Effector memory CD8-positive, alpha-beta T cell (primary cell): ENCODE measurements at places on chromosomes 3 and 15.

DNA sequence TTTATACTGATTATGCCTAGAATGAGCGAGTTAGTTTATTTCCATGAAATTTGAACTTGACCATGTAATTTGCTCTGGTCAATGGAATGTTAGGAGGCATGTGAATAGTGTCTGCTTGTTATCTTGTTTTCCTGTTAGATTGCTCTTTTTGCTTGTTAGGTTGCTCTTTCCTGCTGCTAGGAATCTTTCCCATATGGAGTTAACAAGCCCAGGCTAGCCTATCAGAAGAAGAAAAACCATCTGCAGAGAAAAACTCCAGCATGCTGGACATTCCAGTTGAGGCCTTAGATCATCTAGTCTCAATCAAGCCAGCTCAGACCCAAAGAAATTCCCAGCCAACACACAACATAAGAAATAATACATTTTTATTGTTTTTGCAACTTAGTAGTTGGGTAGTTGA is 470.2 kb upstream of the AGTR1 start:
- no peak for DNase-seq

- DNase-seq: no peak
Measured at GRCh38 chr15:63013052-63013808, 29.3 kb upstream of the TPM1 start.

- DNase-seq: no peak
Measured at GRCh38 chr3:39644176-39644575, 165.2 kb upstream of the MYRIP start.

DNA sequence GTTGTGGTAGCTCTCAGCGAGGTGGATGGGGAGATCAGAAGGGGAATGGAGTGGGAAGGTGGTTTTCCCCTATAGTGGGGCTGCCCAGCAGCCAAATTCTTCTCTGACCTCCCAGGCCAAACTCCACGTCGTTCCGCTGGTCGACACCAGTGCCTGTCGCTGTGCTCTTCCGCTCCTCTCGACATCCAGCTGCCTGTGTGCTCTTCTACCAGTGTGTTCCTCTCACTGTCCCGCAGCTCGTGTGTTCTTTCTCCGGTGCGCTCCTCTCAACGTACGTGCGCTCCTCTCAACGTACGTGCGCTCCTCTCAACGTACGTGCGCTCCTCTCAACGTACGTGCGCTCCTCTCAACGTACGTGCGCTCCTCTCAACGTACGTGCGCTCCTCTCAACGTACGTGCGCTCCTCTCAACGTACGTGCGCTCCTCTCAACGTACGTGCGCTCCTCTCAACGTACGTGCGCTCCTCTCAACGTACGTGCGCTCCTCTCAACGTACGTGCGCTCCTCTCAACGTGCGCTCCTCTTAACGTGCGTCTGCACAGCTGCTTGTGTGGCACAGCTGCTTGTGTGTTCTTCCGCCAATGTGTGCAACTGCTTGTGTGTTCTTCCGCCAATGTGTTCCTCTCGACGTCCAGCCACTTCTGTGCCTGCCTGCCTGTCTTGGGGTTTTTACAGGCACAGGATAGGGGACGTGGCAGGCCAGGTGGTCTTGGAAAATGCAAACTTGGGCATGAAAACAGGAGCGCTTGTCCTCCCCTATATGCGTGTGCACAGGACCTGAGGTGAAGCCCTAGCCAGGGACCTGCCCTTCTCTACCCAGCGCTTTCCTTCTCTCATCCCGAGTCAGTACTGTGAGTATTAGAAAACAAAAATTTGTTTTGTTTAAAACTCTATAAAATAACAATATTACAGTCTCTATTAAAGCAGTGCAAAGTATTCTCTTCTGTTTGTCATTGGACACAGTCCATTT is 991.1 kb downstream of the GBE1 start:
- no peak for DNase-seq

DNA sequence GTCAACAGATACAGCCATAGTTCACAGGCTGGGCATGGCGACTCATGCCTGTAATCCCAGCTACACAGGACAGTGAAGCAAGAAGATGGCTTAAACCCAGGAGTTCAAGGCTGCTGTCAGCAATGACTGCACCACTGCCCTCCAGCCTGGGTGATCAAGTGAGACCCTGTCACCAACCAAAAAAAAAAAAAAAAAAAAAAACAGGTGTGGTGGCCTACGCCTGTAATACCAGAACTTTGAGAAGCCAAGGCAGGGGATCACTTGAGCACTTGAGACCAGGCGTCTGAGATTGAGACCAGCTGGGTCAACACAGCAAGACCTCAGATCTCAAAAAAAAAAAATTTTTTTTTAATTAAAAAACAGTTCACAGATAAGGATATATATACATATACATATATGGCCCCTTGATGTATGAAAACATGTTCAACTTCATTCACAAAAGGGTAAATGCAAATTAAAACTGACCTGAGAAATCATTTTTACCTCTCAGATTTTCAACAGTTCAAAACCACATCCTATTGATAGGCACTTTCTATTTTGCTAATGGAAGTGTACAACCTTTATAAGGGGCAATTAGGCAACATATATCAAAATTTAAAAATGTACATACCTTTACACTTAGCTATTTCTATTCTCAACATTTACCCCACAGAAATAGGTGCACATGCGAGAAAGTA is 51.1 kb downstream of the OSBPL10 start:
- DNase-seq: no peak

DNA sequence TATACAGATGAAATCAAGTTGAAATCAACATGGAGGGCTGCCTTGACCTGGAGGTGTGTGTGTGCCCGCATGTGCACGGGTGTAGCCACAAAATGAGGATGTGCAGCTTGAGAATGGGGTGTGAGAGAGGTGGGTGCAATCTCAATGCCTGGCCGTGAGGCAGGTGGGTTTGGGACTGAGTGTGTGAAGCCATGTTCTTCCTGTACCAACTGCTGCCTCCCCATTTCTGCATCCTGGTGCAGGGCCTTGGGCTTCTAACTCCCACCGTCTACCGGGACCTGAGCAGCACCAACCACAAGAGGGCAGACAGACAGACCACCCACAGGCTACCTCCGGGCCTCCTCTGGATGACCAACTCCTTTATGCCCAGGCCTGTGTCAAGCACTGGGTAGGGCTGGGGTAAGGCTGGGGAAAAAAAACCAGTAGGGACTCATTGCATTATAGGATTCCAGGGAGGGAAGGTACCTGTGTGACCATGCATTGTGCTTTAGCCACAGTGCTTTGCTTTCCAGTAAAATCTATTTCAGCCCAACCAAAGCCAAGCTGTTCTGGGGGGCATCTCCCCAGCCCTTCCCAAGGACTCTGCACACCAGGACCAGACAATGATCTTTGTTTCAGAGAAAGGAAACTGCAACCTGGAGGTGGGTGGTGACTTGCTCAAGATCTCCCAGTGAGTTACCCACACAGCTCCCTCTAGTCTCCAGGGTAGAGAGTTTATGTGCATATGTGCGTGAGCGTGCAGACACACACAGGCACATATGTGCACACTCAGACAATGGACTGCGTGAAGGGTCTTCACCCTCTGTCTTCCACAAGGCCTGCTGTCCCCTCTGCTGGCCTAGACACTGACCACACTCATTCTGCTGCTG is 162.2 kb upstream of the TLE3 start:
- DNase-seq: no peak

DNA sequence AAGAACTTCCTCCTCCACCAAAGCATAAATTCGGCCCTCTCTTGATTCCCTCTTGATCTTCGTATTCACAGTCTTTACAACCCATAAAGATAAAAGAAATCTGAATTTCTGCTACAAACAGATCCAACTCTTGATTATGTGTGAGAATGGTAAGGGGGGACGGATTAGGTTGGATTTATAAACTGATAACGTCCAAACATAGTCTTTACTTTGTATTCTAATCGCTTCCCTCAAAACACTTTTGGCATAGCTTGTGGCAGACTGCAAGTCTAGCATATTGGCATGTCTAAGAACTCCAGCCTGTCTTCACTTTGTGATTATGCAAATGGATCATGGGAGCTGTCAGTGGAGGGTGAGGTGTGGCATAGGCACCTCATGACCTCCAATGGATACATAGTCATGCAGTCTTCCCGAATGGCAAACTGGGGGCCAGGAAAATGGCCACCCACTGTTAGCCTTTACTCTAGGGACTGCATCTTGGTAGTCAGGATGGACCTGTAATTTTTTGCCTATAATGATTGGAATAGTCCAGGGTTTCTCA is 24.3 kb upstream of the GPR171 start:
- no peak for DNase-seq

DNA sequence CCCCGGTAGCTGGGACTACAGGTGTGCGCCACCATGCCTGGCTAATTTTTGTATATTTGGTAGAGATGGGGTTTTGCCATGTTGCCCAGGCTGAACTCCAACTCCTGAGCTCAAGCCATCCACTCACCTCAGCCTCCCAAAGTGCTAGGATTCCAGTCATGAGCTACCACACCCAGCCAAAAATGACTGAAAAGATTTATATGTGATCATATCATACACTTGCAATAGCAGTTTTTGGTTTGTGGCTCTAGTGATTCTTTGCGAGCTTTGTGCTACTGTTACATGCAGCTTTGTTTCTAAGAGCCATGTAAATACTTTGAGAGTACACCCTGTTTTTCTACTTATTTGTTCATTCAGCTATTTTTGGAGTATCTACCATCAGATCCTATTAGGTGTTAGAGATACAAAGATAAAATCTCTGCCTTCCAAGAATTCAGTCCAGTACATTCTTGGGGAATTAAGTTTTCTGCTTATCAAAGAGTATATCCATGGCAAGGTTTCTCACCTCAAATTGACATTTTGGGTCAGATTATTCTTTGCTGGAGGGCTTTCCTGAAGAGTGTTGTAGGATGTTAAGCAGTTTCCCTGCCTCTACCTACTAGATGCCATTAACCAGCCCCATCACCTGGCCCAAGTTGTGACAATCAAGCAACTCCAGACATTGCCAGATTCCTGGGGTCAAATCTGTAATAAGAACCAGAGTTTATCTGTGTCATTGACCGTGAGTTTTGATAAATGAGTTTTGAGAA is 15.0 kb downstream of the SNAP23 start:
- DNase-seq: no peak

- DNase-seq: no peak
Measured at GRCh38 chr15:33019354-33019981, 175.0 kb downstream of the FMN1 start.

- no peak for DNase-seq
Measured at GRCh38 chr3:149087208-149087607, 875 bp upstream of the HLTF start.

DNA sequence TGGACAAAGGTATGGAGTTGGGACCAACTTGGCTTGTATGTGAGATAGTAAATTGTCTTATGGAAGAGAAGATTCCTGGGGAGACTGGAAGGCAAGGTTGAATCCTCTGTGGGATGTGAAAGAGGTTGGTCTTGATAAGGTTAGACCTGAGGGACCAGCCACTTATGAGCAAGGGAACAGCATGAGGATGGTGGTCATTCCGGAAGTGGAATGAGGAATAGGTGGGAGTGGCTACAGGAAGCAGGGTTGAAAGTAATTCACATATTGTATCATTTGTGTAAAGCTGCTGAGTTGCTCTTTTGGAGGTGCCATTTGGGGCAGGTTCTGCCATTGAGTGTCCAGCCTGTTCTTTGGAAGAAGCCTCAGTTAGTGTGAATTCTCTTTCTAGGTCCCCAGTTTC is 13.2 kb downstream of the USP13 start:
- DNase-seq: no peak

- no peak for DNase-seq
Measured at GRCh38 chr3:47836986-47837385, 34.0 kb downstream of the DHX30 start.

GRCh38 chr3:126083138-126083445 is 832 bp downstream of the SLC41A3 start:
- no peak for DNase-seq

DNA sequence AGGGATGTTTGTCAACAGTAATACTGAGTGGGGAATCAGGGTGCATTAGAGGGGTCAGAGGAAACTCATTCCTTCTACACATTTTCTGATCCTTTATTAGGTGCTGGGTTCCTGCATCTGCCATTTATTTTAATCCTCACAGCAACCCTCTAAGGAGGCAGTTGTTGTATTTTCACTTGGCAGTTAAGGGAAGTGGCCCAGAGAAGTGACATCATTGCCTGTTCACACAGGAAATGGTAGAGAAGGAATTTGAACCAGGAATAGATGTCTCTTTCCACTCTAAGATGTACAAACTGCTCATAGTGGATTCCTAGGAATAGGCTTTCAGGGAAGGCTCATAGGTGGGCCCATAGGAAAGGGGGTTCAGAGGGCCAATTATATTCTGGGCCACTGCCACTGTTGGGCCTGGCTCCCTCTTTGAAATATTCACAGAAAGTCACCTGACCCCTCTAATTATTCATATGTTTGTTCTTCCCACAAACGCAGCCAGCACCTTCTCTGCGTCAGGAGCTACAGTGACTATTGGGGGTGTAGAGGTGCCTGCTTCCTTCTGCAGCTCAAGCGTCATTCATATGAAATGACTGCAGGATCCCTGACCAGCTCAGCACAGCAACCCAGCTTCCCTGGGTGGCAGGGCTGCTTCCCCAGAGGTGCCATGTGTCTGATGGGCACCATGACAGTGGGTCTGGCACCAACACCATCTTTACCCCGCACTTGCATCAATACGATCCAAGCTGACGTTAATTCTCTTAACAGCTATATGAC is 163.9 kb upstream of the SMAD3 start:
- no peak for DNase-seq

GRCh38 chr3:123168605-123169004 is 33.1 kb upstream of the SEC22A start:
- DNase-seq: no peak
